Esophagus mucosa (tissue), 1 donor: ENCODE measurements at places on chromosomes 16 and 17. TPM values are rescaled to one million over a fixed set of nuclear protein-coding genes. Genes with fewer than 3 reads are reported as not detected.

DNA sequence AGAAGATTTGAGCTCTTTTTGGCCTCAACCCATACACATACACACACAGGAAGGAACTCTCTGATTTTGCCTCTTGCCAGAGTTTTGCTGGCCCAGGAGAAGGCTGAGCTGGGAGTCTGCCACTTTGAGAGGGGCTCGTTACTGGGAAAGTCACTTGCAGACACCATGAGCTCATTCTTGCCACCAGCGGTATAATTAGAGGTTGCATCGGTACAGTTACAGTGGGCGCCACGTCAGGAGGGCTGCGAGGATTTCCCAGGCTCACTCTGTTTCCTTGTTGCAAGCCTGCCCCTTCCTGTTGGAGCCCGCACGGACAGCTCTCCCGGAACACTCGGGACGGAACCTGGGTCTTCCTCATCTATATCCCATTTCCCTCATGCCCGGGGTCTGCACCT is 3.1 kb upstream of the SDK2 start:
- ATAC-seq, result no peak

Gene KRT27
- not detected for total RNA-seq

DNA sequence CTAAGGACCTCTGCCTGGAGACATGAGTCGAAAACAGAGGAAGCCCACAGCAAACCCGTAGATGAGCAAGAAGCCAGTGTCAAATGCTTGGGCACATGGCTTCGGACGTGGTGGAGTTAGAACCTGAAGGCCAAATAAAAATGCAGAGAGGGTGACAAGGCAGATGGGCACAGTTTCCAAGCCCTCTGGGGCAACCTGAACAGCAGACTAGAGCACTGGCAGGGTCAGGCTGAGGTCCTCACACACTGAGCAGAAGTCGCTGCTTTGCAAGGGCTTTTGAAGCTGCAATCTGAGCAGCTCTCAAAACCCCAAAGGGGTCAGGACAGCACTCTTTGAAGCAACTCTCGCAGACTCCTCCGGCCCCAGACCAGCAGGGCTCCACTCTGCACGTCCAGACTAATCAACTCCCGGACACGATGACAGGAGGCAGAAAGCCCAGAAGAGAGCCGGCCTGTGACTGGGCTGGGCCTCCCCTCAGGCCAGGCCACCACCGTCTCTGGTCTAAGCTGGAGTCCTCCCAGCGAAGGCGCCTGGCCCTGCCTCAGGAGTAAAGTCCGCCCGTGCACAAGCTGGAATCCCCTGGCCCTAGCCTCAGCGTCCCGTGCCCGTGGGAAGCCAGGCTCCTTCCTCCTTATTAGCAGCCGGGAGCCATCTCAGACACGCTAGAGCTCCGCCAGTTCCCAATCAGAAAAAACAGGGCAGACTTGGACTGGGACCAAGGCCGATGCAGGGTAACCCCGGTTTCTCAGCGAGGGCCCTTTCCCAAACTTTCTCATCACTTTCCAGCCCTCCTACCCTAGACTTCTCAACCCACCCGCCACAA is 924 bp downstream of the SMARCD2 start:
- no peak for ATAC-seq

DNA sequence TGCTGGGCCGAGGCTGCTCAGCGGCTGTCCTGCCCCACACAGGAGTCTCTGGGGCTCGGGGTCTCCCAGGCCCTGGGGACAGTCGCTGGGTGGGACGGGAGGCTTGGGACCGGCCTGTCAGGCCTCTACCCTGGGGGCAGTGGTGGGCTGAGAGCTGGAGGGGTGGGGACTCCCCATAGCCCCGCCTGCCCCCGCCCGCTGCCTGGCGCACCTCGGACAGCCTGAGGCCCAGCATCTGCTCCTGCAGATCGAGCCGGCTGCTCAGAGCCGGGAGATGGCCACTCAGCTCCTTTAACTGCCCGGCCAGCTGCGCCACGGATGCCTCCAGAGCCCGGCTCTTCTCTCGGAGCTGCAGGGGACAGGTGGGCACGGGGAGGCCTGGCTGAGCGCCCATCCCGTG is 6.7 kb downstream of the PERCC1 start:
- ATAC-seq, result no peak

DNA sequence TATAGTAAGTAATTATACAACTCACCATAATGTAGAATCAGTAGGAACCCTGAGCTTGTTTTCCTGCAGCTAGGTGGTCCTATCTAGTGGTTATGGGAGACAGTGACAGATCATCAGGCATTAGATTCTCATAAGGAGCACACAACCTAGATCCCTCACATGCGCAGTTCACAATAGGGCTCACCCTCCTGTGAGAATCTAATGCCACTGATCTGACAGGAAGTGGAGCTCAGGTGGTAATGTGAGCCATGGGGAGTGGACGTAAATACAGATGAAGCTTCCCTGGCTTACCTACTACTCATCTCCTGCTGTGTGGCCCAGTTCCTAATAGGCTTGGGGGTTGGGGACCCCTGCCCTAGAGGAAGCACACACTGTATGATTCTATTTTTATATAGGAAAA is 21.8 kb upstream of the ZNF469 start:
- no peak for ATAC-seq

GRCh38 chr17:2964370-2964769 is 99.0 kb downstream of the OR1D5 start:
- no peak for ATAC-seq

DNA sequence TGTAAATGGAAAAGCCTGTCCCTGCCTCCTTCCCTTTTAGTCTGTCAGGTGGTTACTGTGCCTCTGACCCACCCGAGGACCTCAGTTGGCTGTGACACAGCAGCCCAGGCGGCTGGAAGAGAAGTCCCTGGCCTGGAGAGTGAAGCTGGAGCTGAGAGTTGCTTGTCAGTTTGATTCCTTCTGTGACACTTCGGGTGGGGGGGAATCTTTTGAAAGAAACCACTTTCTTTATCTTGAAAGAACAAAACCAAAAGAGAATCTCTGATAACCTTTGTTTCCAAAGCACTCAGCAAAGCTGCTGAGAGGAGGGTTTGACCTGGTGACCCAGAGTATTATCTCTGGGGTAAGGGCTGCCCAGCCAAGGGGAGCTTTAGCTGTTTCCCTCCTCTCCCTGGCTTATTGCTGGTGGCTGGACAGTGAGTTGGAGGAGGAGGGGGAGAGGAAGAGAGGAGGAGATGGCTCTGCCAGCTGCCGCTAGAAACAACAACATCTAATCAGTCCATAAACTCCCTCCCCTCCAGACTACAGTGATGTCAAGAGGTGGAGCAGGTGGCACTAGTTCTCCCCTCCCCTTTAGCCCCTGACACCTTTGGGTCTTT is 34.0 kb downstream of the YPEL2 start:
- no peak for ATAC-seq
